ENCODE measurements at places on chromosomes 1 and 21.

- no peak for DNase-seq
Measured at GRCh38 chr1:175713381-175713780, 30.0 kb downstream of the TNR start.

- DNase-seq: no peak
Measured at GRCh38 chr1:239067058-239067457, 319.3 kb upstream of the CHRM3 start.

GRCh38 chr1:164635803-164636731 is 77.1 kb downstream of the PBX1 start:
- DNase-seq: no peak

DNA sequence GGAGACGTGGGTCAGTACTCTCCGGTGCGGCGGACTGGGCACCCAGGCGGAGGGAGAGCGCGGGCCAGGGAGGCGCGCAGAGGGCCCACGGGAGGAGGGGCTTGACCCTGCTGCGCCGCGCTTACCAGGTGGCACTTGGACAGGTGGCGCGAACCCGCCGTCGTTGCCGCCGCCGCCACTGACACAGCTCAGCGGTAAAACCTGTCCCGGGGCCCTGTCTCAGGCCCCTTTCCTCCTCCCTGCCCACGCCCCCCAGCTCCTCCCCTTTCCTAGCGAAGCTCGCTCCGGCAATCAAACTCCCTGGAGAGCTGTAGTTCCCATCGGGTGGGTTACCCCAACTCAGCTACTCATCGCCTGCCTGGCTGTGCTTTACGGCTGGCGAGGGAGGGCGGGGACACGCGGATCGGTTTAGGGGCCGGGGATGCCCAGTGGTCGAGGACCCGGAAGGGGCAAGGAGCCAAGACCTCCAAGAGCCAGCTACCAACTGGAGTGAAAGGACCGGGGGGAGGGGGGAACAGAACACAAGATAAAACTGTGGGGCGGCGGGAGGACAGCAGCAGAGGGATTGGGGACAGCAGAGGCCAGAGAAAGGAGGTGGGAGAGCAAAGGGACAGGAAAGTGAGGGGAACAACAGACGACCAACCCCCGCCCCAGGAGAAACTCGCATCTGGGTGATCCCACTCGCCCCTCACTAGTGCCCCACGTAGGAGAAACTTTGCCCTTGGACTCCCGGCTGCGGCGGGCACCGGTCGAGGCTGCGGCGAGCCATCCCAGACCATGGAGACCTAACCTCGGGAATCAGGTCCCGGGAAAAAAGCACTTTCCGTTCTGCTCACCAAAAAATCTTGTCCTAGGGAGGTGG is 2.9 kb downstream of the GFI1 start:
- DNase-seq: peak; percentile 41

GRCh38 chr1:100077531-100077930 is 55.2 kb downstream of the SASS6 start:
- DNase-seq: no peak

GRCh38 chr1:73979684-73980083 is 218.3 kb downstream of the LRRIQ3 start:
- no peak for DNase-seq

DNA sequence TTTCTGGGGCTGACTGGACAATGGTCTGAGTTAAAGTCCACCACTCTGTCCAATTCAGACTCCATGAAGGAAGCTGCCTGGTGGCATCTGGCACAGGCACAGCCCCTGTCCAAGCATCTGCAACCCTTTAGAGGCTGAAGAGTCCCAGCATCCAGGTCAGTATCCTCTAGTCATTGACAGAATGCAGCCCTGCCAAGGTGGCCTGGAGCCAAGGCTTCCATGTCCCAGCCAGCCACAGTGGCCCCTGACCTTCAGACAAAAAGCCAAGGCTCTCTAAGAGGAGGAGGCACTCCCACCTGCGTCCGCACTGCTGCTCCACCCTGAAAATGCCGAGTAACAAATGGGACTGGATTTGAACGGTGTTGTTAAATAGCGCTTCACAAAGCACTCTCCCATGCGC is 49.4 kb downstream of the KCNN3 start:
- no peak for DNase-seq
